Muscle of arm (tissue), 14 donors: ENCODE measurements at places on chromosomes 3 and 15. TPM values are rescaled to one million over a fixed set of nuclear protein-coding genes. Genes with fewer than 3 reads are reported as not detected.

The DIPK2A gene
- polyA plus RNA-seq: 27.8 TPM

The VGLL3 gene
- 33.0 TPM for polyA plus RNA-seq

The TRPC1 gene
- 6.3 TPM for polyA plus RNA-seq

The AQR gene
- polyA plus RNA-seq: 25.7 TPM

The ALS2CL gene
- polyA plus RNA-seq: 5.7 TPM
